ENCODE measurements at places on chromosomes 5 and 9.
A peak's percentile ranks its signal among the peaks of the same experiment; 100 is the strongest.

GRCh38 chr9:15606643-15607472 is 54.0 kb downstream of the CCDC171 start:
- no peak for ATAC-seq

DNA sequence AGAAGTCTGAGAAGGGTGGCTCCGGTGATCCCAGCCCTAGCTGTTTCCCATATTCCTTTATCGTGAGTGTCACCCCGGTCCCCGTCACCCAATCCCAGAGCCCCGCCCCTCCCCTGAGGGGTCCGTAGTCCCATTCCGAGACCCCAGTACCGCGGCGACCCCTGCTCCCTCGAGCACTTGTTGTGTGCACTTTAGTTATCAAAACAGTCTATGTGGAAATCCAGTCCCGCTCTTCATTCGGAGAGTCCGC is 223 bp downstream of the LRSAM1 start:
- no peak for ATAC-seq

DNA sequence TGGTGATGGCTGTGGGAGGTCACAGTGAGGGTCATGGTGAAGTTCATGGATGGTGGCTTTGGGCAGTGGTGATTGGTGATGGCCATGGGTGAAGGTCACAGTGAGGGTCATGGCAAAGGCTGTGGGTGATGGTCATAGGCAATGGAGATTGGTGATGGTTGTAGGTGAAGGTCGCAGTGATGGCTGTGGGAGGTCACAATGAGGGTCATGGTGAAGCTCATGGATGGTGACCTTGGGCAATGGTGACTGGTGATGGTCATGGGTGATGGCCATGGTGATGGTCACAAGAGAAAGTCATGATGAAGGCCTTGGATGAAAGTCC is 115.6 kb upstream of the IRX4 start:
- no peak for ATAC-seq

DNA sequence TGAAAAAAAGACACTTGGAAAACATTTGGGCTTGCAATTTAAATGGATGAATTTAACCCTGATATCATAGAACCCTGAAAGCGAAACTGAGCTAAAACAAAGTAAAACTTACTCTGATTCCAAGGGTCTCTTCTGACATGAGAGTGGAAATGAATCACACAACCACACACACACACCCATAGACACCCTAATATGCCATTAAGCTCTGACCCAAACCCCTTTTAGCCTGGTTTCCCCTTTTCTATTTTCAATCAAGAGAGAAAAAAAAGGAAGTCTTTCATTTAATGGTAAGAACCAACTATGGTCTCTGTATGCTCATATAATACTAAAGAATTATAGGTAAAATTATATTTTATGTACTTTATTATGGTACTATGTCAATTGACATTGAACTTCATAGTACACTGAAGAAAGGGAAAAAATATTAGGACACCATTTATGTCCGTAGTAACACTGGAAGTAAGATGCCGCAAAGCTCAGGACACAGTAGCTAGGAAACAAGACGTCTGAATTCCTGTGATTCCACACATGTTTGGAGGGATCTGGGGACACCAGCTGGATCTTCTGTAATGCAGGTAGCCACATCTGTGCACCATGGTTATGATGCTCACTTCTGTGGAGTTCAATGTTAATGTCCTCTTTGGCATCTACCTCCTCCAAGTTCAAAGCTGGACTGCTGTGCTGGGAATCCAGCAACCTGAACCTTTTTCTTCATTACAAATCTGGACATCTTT is 95.8 kb downstream of the PCSK1 start:
- no peak for ATAC-seq

- no peak for ATAC-seq
Observed at GRCh38 chr5:180169248-180170105, 39.5 kb downstream of the RASGEF1C start.

DNA sequence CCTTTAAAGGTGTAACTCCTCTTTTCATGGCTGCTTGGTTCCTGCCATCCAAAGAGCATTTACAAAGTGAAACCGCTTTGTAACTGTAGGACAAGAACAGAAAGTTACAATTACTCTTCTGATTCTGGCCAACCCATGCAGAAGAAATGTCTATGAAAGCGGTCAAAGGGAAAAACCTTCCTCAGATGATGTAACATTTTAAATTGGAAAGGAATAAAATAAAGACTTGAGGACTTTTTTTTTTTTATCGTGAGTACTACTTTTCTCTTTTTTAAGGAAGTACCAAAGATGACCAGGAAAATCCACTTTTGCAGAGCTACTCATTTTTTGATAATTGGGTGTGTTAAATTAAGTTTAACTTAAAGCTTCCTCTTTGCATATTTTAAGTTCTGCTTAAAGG is 13.0 kb upstream of the C9orf72 start:
- ATAC-seq, result no peak

DNA sequence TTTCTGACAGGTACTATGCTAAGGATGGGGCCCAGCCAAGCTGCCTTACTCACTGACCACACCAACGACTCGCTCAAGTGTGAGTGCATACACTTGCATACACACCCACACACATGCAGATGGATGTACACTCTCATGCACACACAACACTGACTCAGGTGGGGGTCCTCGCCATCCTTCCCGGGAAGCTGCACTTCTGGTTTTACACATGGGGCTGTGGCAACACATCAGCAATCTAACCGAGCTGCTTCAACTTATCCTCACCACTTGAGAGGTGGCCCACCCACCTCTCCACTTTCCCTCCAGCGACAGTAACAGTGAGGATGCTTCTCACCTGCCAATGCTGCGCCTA is 67.2 kb upstream of the SLC25A51 start:
- no peak for ATAC-seq

GRCh38 chr5:124054564-124054963 is 542.6 kb downstream of the CSNK1G3 start:
- no peak for ATAC-seq

DNA sequence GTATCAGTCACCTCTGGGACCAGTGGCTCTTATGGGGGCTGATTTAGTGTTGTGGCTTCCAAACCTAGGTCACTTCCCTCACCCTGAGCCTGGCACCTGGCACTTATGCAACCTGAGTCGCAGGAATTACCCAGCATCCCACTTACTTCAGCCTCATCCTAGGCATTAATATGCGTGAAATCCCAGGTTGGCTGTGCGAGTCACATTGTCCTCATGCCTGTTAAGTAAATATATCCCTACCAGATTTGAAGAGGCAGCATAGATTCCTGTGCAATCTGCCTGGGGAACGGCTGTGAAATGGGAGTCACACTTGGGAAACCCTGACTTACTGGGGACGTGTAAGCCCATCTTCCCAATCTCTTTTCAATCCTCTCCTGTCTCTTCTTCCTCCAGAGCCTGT is 42.7 kb upstream of the AKNA start:
- no peak for ATAC-seq

DNA sequence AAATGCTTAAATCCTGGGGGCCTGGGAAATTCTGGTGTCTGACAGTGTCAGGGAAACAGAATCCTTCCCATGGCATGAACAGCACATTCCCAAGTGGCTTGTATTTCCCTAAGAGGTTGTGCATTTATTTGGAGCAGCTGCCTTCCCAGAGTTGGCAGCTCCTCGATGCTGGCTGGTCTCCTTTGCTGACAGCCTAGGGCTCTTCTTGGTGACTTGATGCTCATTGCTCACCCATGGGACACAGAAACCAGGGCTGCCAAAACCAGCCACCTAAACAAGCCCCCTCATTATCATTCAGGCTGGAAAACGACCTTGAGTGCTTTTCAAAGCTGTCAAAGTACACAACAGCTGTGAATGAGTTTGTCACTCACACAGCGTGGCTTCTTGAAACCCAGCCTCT is 24.2 kb downstream of the ENHO start:
- no peak for ATAC-seq

DNA sequence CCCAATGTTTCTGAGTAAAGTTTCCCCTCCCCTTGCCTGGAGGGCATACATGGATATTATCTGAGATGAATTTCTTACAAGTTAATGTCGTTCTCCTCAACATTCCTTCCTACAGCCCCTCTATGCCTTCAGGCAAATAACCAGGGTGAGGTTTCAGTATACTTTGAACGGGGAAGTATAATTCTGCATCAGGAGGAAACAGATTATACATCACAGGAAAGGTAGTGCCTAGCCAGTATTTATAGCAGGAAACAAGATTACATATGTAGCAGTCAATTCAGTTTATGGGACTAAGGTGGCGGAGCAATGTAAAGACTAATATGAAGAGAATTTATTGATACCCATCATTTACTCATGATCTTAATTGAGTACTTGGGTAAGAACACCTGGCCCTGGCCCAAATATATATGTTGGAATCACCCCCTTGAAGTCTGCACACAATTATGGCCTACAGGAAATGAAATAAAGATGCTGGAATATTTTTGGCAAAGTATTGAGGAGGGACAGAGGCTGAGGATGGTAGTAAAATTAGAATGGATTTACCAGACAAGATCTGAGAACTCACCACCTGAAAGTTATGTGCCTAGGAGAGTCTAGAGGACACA is 661.1 kb downstream of the PTPRD start:
- no peak for ATAC-seq

DNA sequence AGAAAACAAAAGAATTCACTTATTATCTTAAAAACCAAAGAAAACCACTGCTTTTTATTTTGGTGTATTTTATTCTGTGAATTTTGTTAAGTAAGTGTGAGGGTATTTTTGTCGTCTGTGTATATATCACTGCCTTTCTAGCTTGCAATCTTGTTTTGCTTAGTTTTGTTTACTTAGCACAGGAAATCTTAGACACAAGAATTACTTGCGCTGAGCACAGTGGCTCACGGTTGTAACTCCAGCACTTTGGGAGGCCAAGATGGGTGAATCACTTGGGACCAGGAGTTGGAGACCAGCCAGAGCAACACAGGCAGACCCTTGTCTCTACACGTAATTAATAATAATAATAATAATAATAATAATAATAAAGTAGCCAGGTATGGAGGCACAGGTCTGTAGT is 230.3 kb downstream of the PAPPA start:
- ATAC-seq, result no peak

- ATAC-seq, result no peak
Observed at GRCh38 chr9:87864915-87865314, 17.8 kb upstream of the SPATA31E1 start.

- no peak for ATAC-seq
Observed at GRCh38 chr5:2570586-2570985, 180.9 kb downstream of the IRX2 start.

GRCh38 chr9:101487443-101487840 is 46.2 kb upstream of the RNF20 start:
- no peak for ATAC-seq

DNA sequence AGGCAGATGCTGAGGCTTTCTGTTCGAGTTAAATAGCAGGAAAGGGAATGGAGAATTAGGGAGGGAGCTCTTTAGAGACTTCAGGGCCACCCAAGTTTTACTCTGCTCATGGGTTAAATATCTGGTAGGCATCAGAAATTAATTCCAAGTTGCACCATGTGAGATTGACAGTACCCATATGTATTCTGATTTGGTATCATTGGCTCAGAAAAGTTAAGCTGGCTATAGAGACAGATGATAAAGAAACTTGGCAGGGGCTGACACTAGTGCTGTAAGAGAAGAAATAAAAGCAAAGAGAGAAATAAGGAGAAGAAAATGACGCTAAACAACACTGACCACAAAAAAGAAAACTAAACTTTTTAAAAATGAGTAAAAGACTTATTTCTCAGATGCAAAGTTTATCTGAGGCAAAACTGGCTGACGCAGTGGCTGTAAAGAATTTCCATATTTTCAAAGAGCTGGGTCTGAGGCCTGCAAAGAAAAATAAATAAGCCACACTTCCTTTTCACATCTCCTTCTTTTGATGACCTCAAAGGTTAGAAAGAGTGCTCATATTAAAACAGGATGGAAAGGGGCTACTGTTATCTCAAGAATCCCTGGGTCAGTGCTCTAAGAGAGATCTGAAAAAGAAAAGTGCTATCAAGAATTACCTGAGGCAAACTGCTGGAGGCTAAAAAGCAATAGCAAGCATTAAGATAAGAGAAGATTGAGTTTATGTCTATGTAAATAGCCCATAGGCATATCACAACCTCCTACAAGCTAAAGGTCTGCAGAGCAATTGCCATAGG is 399.0 kb upstream of the MEF2C start:
- peak; percentile 52 for ATAC-seq

- no peak for ATAC-seq
Observed at GRCh38 chr5:116315531-116315930, 230.7 kb downstream of the COMMD10 start.

GRCh38 chr9:126420643-126421564 is 94.3 kb downstream of the MVB12B start:
- no peak for ATAC-seq

GRCh38 chr5:176743868-176744583 is 66.3 kb upstream of the UNC5A start:
- no peak for ATAC-seq

DNA sequence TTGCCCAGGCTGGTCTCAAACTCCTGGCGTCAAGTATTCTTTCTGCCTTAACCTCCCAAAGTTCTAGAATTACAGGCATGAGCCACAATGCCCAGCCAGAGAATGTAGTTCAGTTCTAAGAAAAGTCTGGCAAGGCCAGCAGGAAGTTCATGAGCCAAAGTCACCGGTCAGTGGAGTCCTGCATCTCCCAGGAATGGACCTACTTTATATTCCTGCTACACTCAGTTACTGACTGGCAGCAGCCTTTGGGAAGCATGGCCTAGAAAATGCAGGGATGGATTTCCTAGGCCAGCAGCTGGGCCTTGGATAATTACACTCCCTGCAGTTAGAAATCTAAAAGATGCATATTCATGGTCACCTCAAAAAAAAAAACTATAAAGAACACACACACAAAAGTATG is 135.7 kb downstream of the CAAP1 start:
- ATAC-seq, result no peak

DNA sequence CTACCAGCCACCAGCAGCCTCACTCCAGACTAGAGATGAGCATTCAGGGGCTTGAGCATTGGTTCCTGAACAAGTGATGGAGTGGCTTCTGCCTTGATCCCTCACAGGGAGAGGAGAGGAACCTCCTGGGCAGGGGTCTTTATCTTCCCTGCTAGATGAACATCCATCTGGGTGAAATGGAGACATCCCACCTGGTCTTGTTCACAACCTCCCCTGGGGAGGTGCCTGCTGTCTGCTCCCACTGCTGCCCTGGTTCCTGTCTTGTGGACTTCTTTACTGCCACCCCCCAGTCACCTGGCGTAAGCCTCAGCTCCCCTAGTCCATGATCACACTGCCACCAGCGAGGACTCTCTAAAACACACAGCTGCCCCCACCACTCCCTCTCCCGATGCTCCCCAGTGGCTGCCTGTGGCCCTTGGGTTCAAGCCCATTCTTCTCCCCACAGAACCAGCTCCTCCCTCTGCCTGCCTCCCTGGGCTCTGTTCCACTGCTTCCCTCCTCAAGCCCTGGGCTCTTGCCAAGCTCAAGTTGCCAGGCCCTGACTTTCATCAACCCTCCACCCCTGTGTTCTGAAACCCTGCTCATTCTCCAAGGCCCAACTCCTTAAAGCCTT is 51.5 kb downstream of the COL15A1 start:
- ATAC-seq, result no peak

GRCh38 chr5:109694451-109694891 is 4.7 kb downstream of the MAN2A1 start:
- ATAC-seq, result no peak

DNA sequence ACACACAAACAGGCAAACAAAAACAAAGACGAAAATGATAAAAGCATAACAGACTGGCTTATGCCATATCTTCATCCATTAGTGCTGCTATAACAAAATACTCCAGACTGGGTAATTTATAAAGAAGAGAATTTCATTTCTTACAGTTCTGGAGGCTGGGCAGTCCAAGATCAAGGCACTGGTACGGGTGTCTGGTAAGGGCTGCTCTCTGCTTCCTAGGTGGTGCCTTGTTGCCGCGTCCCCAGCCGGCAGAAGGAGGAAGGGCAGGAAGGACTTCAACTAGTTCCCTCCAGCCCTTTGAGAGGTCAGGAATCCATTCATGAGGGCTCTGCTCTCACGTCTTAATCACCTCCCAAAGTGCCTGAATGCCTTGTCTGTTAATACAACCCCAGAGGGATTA is 122.6 kb downstream of the BOD1 start:
- no peak for ATAC-seq

All from stimulated activated memory B cell treated with anti-CD40 and anti-IgM and Interleukin-4, amounts not matched to agents 10 μg/mL and 1 μg/mL and 100 μg/mL, for 72 hours (primary cell).